Left hindlimb (tissue), 1 donor: ENCODE measurements at places on chromosomes 4 and X.

GRCh38 chrX:51461053-51462044 lies 35.0 kb downstream of the NUDT11 start:
- DNase-seq, result no peak

- DNase-seq, result no peak
Measured at GRCh38 chr4:139574641-139575040, 18.6 kb upstream of the SETD7 start.

DNA sequence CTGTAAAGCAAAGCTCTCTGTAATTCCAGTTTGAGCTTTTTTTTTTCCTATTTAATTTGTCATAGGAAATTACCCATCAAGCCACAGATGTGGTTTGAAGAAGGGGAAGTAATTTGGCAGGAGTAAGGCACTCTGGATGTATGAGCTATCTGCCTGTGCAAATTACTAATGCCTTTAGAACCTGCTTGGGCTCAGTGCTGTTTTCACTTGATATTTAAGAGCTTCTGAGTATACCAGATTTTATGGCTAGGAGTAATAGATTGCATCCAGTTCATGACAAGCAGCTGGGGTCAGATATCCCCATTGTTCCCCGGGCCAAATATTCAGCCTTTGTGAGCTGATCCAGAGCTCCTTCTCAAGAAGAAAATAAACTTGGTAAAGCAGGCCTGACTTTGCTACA lies 89.1 kb downstream of the DCAF8L2 start:
- no peak for DNase-seq

- no peak for DNase-seq
Measured at GRCh38 chr4:107366016-107366735, 330.1 kb upstream of the DKK2 start.

- no peak for DNase-seq
Measured at GRCh38 chrX:85569686-85570085, 190.2 kb upstream of the POF1B start.

DNA sequence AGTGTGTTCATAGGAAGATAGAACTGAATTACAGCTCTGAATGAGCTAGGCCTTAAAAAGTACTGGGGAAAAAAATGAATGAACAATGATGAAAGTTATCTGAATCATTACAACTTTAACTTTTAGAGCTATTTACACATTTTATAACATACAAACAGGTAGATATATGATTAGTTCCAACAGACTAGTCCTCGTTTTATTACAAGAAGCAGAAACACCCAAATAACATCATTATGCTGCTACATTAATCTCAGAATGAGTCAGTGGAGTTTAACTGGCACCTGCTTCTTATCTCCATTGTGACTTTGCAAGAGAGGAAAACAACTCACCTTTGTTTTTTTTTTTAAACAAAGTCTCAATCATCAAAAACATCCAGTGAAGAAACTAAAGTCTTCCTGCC lies 15.2 kb downstream of the ATP8A1 start:
- DNase-seq, result no peak
